ENCODE measurements at places on chromosomes 7 and 10.

DNA sequence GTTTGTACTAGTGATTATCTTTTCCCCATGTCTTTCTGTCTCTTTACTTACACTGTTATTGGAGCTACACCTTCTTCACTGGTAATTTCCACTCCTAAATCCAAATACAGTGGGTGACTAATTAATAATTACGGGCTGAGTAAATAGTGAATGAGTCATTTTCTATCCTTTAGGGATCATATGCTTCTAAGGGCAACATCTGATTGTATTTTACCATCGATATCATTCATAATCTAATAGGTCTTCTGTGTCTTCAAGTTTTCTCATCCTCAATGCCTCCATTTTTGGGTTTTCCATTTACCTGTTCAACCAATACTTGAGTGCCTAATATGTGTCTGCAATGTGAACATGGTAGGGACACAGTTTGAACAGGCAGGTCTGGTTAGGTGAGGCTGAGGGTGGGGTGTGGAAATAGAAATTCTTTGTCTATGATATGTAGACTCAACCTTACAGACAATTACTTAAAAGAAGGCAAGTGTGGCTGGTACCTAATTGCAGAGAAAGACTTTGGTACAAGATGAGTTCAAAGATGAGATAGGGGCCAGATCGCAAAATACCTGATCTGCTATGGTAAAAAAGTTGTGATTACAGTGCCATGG is 5.9 kb upstream of the DHX32 start:
- DNase-seq = no peak

DNA sequence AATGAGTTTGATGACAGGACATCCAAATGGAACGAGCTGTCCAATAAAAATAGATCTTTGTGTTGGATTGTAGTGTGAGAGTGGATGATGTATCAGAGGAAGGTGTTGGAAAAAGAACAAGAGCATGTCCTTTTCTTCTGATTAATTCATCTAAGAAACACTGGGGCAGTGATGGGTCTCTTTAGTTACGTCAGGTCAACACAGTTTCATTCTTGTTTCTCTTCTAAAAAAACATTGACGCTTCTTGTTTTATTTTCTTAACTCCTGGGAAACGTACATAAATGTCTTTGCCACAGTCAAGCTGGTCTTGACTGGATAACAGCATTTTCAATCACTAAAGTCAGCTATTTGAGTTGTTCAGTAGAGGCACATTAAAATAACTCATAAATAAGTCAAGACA is 67.0 kb downstream of the PPP1R9A start:
- DNase-seq = no peak

DNA sequence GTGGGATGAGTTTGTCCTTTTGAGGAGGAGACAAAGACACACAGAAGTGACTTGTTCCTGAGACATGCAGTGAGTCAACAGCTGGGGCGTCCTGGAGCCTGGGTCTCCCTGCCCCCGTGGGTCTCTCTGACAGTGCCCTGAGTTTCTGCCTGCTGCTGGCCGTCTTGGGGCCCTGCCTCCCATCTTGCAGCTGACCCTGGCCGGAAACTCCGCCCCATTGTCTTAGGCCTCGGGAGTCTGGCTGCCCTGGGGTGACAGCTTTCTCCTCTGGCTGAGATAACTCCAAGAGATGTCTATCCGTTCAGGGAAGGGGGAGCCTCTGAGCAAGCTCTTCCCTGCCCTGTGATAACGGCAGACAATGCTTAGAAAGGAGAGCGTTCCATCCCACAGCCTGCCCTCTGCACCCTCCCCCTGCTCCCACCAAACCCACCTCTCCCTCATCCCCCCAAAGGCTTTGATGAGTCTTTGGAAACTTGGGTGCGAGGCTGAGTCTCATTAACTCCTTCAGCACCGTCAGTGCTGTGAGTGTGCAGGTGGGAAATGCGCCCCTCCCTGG is 69.5 kb upstream of the PODXL start:
- DNase-seq = no peak

- no peak for DNase-seq
Measured at GRCh38 chr7:150942591-150943452, 35.3 kb downstream of the KCNH2 start.

- no peak for DNase-seq
Measured at GRCh38 chr7:40220421-40220911, 85.7 kb downstream of the SUGCT start.

Data from NCI-H2227 treated with DMSO at 0.1 percent for 48 hours (cell line).